Dermis microvascular lymphatic vessel endothelial cell (primary cell): ENCODE measurements at places on chromosomes 5 and 9. TPM values are rescaled to one million over a fixed set of nuclear protein-coding genes. Genes with fewer than 3 reads are reported as not detected.

The OBP2B gene
- total RNA-seq: not detected in 2 replicates

The RPL37 gene
- total RNA-seq: 1,577 and 2,023 TPM in 2 replicates

The CYLC2 gene
- total RNA-seq: not detected in 2 replicates

The CYSRT1 gene
- total RNA-seq: 0.13 and 0.25 TPM in 2 replicates

The CBY3 gene
- total RNA-seq: not detected in 2 replicates

The UBE2QL1 gene
- total RNA-seq: 0.13 and 1.0 TPM in 2 replicates

The VCAN gene
- total RNA-seq: 0.25 and 0.51 TPM in 2 replicates

The TMC1 gene
- total RNA-seq: 0.25 and 0.26 TPM in 2 replicates

The PDE8B gene
- total RNA-seq: under 0.01 TPM in 1 of 2 replicates, not detected in the other

The INSL6 gene
- not detected in 2 replicates for total RNA-seq

The BASP1 gene
- total RNA-seq: 1.3 and 2.4 TPM in 2 replicates

The OTULINL gene
- 0.26 and 1.1 TPM in 2 replicates for total RNA-seq

The FST gene
- total RNA-seq: 3.2 and 19.6 TPM in 2 replicates

The GNG10 gene
- 49.4 and 59.3 TPM in 2 replicates for total RNA-seq

The SFXN1 gene
- total RNA-seq: 67.4 and 71.8 TPM in 2 replicates

The ARL14EPL gene
- under 0.01 and 0.13 TPM in 2 replicates for total RNA-seq

The OR1Q1 gene
- not detected in 2 replicates for total RNA-seq

The PCA3 gene
- 0.25 TPM in 1 of 2 replicates, not detected in the other for total RNA-seq

The PAPPA gene
- total RNA-seq: under 0.01 TPM in 2 replicates

The MOB3B gene
- 1.4 and 1.9 TPM in 2 replicates for total RNA-seq

The OSMR gene
- total RNA-seq: 8.0 and 11.3 TPM in 2 replicates

The ANKRD55 gene
- total RNA-seq: 3.7 and 4.0 TPM in 2 replicates

The CATSPER3 gene
- under 0.01 and 0.13 TPM in 2 replicates for total RNA-seq

The CYSTM1 gene
- 11.3 and 16.3 TPM in 2 replicates for total RNA-seq

The INIP gene
- total RNA-seq: 16.3 and 18.3 TPM in 2 replicates

The ENTPD2 gene
- not detected in 2 replicates for total RNA-seq

The HTR1A gene
- total RNA-seq: not detected in 2 replicates

The RNF183 gene
- not detected in 2 replicates for total RNA-seq

The PLAA gene
- 36.0 and 38.6 TPM in 2 replicates for total RNA-seq

The C9orf50 gene
- total RNA-seq: not detected in 2 replicates

The GADD45G gene
- total RNA-seq: under 0.01 and 0.13 TPM in 2 replicates

The PCDHB13 gene
- total RNA-seq: 0.51 and 1.9 TPM in 2 replicates

The VDAC1 gene
- 252 and 281 TPM in 2 replicates for total RNA-seq

The FAM221B gene
- not detected in 2 replicates for total RNA-seq

The SEC16A gene
- 12.1 and 25.0 TPM in 2 replicates for total RNA-seq

The CCL27 gene
- total RNA-seq: not detected in 2 replicates

The PRRX2 gene
- total RNA-seq: 0.13 and 1.2 TPM in 2 replicates

The ARHGEF37 gene
- total RNA-seq: 8.3 and 20.6 TPM in 2 replicates

The PALM2AKAP2 gene
- total RNA-seq: under 0.01 TPM in 2 replicates

The CTXN3 gene
- not detected in 2 replicates for total RNA-seq

The GZMA gene
- 0.13 TPM in 2 replicates for total RNA-seq

The ARAP3 gene
- 25.5 and 42.5 TPM in 2 replicates for total RNA-seq

The SPATA31D4 gene
- not detected in 2 replicates for total RNA-seq
